ENCODE measurements at places on chromosomes 3 and 15. TPM values are rescaled to one million over a fixed set of nuclear protein-coding genes. Genes with fewer than 3 reads are reported as not detected.

Gene BSN
- 0.21 TPM for total RNA-seq

Gene ESYT3
- total RNA-seq = 1.1 TPM

Gene BFSP2
- not detected for total RNA-seq

Gene GJD2
- not detected for total RNA-seq

Gene PPP1R14D
- total RNA-seq = not detected

Gene PLSCR5
- not detected for total RNA-seq

Gene NR1I2
- 0.17 TPM for total RNA-seq

Gene VWA5B2
- total RNA-seq = 0.07 TPM

Gene HESX1
- total RNA-seq = 0.72 TPM
